ENCODE measurements at places on chromosomes 2 and 18. TPM values are rescaled to one million over a fixed set of nuclear protein-coding genes. Genes with fewer than 3 reads are reported as not detected.

DNA sequence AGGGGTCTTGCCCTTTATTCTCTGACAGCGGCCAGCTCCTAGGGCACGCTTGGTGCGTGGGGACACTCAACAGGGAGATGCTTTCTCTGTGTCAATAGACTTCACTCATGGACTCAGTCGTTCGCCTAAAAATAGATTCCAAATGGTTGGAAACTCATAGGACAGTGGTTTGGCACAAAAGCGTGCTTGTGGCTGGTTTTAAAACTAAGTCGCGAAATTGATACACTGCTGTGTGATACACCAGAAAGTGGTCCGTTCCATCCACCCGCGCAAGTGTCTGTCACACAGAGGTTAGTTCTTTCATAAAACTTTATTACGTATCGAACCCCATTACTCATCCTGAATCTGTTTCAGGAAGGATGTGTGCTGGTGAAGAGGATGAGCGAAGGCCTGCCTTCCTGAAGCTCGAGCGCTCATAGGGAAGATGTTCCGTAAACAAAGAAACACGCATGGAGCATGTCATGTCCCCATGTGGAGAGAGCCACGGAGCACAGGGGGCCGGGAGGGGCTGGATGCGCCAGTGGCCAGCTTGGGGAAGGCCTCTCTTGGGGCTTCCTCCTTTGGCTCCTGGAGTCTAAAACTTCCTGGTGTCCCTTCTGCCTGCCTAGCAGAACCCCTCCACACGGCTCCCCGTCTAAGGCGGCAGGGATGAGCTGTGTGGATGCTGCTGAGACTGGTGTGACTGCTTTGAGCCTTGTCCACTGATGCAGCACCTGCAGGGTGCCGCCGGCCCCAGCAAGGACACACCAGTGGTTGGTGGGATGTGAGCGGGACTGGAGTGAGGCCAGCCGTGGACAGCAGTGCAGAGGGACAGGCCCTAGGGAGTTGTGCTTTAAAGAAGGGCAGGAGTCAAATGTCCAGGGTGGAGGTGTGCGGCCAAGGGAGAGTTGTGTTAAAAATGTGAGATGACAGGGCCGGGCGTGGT, 207.2 kb downstream of the GBX2 start:
- H3K27me3 ChIP-seq, result no peaks in the 10 kb centered on the region
- H3K36me3 ChIP-seq, result no peaks in the 10 kb centered on the region
- H3K27ac ChIP-seq, result no peak overlapping the region
- no peak for DNase-seq
- no peaks in the 10 kb centered on the region for H3K4me1 ChIP-seq

- H3K27ac ChIP-seq, result no peak overlapping the region
- no peak for DNase-seq
These were observed 63.8 kb downstream of the MYO3B start for GRCh38 chr2:170241756-170242155.

- H3K27ac ChIP-seq, result no peak overlapping the region
- H3K36me3 ChIP-seq, result no peaks in the 10 kb centered on the region
- no peaks in the 10 kb centered on the region for H3K27me3 ChIP-seq
These were observed 463.1 kb downstream of the PTPRM start for GRCh38 chr18:8030201-8030600.

DNA sequence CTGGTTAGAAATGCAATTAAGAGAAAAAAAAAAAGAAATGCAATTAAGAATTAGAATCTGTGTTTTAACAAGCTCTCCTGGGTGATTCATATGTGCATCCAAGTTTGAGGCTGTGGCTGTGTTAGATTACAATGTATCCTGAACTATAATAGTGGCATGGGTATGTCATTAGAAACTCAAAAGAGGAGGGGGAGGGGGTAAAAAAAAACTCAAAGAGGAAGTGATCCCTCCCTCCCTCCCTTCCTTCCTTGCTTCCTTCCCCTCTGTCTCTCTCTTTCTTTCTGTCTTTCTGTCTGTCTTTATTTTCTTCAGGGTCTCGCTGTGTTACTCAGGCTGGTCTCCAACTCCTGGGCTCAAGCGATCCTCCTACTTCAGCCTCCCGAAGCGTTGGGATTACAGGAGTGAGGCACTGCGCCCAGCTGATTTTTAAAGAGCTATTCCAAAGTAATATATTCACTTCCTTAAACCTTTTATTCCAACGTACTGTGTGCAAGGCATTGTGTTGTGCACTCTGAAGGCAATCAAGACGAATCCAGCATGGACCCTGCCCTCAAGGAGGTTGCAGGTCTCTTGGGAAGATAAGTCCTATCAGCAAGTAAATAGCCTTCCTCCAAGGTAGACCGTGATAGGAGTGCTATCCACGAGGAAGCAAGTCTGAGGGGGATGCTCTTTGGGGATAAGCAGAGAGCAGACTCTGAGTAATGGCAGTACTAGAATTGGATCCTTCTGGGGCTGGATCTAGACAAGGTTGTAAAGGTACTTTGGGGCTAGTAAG, 35.9 kb upstream of the MCFD2 start:
- H3K27me3 ChIP-seq, result no peaks in the 10 kb centered on the region
- H3K36me3 ChIP-seq, result peaks cover 23% of the 10 kb centered on the region
- peaks cover 11% of the 10 kb centered on the region for H3K4me1 ChIP-seq

DNA sequence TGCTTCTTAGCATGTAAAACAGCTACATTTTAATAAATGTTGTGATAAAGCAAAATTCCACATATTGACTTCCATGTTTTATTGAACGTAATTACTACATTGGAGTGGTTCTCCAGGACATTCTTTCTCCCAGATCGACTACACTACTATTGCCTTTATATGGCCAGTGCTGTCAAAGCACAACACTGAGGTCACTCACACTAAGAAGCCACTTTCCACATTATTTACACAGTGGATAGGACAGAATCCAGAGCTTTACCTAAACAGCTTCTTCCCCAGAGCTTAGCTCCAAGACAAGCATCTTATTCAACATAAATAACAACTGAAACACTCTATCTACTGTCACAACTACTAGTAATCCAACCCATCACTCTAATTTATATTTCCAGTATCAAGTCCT, 73.9 kb upstream of the WDR75 start:
- no peak overlapping the region for H3K4me3 ChIP-seq
- H3K27me3 ChIP-seq, result no peaks in the 10 kb centered on the region
- H3K27ac ChIP-seq, result no peak overlapping the region
- no peaks in the 10 kb centered on the region for H3K36me3 ChIP-seq
- H3K4me1 ChIP-seq, result no peaks in the 10 kb centered on the region

GRCh38 chr2:229407170-229407569, 136.1 kb upstream of the PID1 start:
- no peaks in the 10 kb centered on the region for H3K27me3 ChIP-seq
- DNase-seq, result no peak
- H3K4me1 ChIP-seq, result no peaks in the 10 kb centered on the region
- no peaks in the 10 kb centered on the region for H3K36me3 ChIP-seq
- H3K4me3 ChIP-seq, result no peak overlapping the region

- H3K4me3 ChIP-seq, result no peak overlapping the region
- no peak for DNase-seq
- H3K27me3 ChIP-seq, result no peaks in the 10 kb centered on the region
- peak overlapping the region; percentile 96 for H3K27ac ChIP-seq
- H3K36me3 ChIP-seq, result peaks cover 22% of the 10 kb centered on the region
- peaks cover 34% of the 10 kb centered on the region for H3K4me1 ChIP-seq
These were observed 131.0 kb downstream of the PHLPP1 start for GRCh38 chr18:62846313-62846712.

DNA sequence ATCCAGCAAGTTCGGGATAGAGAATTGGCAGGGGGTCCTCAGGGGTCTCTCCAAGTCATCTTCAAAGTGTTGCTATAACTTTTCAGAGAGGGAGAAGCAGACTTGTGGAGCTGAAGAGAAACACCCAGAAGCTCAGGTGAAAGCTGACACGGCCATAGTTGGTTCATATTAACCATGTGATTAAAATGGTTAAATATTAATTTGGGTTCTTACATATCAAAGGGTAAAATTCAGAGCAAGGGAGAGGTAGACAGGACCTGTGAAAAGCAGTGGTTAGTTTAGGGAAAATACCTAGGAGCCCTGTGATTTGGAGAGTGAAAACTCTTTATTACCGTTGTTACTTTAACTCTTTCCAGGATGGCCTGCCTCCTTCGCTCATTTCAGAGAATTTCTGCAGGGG, at the start of gene UGT1A6:
UGT1A6 (plus strand) TSS at position 243 of the 400 bp plus-strand sequence; CDS start at position 358, 115 bp downstream.
- H3K36me3 ChIP-seq, result no peaks in the 10 kb centered on the region
- no peak within 1 kb of the TSS for H3K4me3 ChIP-seq
- H3K4me1 ChIP-seq, result no peaks in the 10 kb centered on the region
- H3K27me3 ChIP-seq, result peaks cover 38% of the 10 kb centered on the region
- H3K27ac ChIP-seq, result no peak within 1 kb of the TSS

GRCh38 chr2:11955884-11956291, 209.5 kb downstream of the LPIN1 start:
- H3K4me1 ChIP-seq, result no peaks in the 10 kb centered on the region
- no peak for DNase-seq
- no peaks in the 10 kb centered on the region for H3K36me3 ChIP-seq
- H3K27ac ChIP-seq, result no peak overlapping the region
- H3K4me3 ChIP-seq, result no peak overlapping the region
- H3K27me3 ChIP-seq, result peaks cover 36% of the 10 kb centered on the region

DNA sequence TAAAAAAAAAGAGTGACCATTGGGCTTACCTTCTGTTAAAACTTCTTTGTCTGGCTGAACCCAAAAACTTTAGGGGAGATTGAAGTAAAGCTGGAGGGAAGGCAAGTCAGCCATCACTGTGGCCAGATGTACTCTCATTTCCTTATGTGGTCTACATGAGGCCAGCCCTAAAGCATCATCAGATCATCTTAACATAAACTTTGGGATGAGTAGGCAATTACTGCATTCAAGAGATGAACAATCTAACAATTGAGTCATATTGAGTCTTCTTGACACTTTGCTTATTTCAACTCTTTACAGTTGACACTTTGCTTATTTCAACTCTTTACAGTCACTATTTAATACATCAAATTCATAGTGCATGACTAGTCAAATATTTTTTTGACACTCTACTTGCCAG, 155.6 kb downstream of the QPCT start:
- no peak for DNase-seq
- H3K27ac ChIP-seq, result no peak overlapping the region
- H3K36me3 ChIP-seq, result peaks cover 1% of the 10 kb centered on the region
- H3K27me3 ChIP-seq, result peaks cover 7% of the 10 kb centered on the region
- no peak overlapping the region for H3K4me3 ChIP-seq
- H3K4me1 ChIP-seq, result peaks cover 4% of the 10 kb centered on the region

DNA sequence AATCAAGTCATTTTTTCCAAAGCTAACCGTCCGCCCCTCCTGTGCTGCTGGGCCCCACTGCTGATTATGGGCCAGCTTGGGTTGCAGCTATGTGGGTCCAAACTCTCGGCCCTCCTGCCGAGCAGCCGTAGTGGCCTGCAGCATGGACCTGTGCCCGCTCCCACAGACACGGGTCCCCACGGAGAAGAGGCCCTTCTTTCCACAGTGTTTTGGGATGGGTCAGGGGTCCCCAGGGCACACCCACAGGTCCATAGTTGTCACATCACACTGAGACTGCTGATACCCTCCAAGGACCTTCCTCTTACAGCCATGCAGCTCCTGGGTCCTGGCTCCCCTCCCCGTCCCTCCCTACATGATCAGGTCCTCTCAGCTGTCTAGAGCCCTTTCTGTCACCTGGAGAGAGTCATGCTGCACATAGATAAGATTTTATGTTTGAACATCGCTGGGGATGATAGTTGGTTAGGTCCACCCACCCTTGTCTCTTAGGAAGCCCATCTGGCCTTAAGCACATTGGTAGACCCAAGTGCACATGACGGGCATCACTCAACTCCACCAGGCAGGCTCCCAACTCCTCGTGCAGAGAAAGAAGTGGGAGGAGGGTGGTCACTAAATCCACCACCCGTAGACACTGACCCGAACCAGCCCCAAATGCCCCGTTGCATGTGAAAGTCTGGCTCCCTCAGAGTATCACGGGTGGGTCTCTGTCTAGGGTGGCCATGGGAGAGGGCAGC, 17.5 kb downstream of the GPR55 start:
- H3K36me3 ChIP-seq, result peaks cover 35% of the 10 kb centered on the region
- peaks cover 81% of the 10 kb centered on the region for H3K4me1 ChIP-seq
- DNase-seq, result peak; percentile 38

GRCh38 chr2:30737326-30737610, 70.0 kb downstream of the CAPN13 start:
- no peaks in the 10 kb centered on the region for H3K36me3 ChIP-seq
- H3K4me3 ChIP-seq, result no peak overlapping the region
- no peaks in the 10 kb centered on the region for H3K4me1 ChIP-seq
- DNase-seq, result no peak
- no peak overlapping the region for H3K27ac ChIP-seq

DNA sequence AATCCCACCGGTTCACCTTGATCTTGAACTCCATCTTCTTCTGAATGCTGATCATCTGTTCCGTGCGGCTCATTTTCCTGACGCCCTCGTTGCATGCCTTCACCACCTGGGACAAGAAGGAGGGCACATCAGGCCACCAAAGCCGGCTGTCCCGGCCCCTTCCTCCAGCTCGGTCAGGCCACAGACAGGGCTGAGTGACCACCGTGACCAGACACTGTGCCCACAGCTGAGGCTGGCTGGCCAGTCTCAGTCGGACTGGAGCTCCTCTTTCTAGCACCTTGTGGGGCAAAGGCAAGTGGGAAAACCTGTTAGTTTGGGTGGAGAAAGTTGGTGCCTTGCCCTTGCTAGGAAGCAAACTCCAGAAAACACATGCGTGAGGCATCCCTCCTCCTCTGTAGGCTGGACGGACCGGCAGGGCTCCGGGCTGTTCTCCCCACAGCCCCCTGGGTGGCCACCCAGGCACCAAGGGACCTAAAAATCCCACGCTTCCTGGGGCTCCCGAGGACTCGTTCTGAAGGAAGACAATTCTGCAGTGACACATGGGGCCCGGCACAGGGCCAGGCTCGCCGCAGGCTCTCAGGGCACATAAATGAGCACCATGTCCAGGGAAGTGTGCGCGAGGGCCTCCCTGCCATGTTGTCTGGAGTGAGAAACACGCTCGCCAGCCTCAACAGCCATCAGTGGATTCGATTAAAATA, 15.3 kb downstream of the SNORC start:
- no peaks in the 10 kb centered on the region for H3K36me3 ChIP-seq
- H3K27ac ChIP-seq, result no peak overlapping the region
- no peaks in the 10 kb centered on the region for H3K4me1 ChIP-seq
- no peak overlapping the region for H3K4me3 ChIP-seq

The VRK2 gene
- total RNA-seq, result 26.2 TPM

The IL36RN gene
- total RNA-seq, result not detected

The EML6 gene
- 3.1 TPM for total RNA-seq

The TBR1 gene
- 0.05 TPM for total RNA-seq

The PID1 gene
- not detected for total RNA-seq

The CXCR1 gene
- total RNA-seq, result 0.54 TPM

The UGT1A5 gene
- total RNA-seq, result not detected

The SGPP2 gene
- 0.44 TPM for total RNA-seq

The DSG2 gene
- 0.09 TPM for total RNA-seq

The SCYGR4 gene
- not detected for total RNA-seq

The PLGLB1 gene
- total RNA-seq, result 3.3 TPM
